T-cell (primary cell): ENCODE measurements at places on chromosomes 4 and X. TPM values are rescaled to one million over a fixed set of nuclear protein-coding genes. Genes with fewer than 3 reads are reported as not detected.

AFF2 gene
- total RNA-seq = 0.95 TPM

ARHGAP36 gene
- not detected for total RNA-seq

TMEM156 gene
- 7.5 TPM for total RNA-seq

DAPP1 gene
- 18.7 TPM for total RNA-seq

SLC6A14 gene
- total RNA-seq = 0.06 TPM

PAGE2B gene
- total RNA-seq = 1.6 TPM

PROM1 gene
- 0.82 TPM for total RNA-seq

DNA sequence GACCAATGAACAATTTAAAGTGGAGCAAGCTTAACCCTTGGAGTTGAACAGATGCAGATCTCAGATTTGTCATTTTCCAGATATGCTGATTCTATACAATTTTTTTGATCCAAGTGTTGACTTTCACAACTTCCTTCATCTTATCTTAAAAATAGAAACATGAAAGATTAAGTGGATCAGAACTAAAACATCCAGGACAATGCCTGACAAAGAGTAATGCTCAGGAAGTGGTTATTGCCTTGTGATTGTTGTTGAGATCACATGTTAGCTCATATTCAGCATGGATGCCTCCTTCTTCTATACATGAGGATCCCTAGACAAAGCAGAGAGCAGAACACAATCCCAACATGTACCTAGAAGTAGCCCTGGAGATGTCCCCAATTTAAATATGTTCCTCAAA, 160.9 kb downstream of the PPARGC1A start:
- H3K27me3 ChIP-seq = no peaks in the 10 kb centered on the region
- no peaks in the 10 kb centered on the region for H3K4me1 ChIP-seq
- no peak overlapping the region for H3K4me3 ChIP-seq
- DNase-seq = no peak

DNA sequence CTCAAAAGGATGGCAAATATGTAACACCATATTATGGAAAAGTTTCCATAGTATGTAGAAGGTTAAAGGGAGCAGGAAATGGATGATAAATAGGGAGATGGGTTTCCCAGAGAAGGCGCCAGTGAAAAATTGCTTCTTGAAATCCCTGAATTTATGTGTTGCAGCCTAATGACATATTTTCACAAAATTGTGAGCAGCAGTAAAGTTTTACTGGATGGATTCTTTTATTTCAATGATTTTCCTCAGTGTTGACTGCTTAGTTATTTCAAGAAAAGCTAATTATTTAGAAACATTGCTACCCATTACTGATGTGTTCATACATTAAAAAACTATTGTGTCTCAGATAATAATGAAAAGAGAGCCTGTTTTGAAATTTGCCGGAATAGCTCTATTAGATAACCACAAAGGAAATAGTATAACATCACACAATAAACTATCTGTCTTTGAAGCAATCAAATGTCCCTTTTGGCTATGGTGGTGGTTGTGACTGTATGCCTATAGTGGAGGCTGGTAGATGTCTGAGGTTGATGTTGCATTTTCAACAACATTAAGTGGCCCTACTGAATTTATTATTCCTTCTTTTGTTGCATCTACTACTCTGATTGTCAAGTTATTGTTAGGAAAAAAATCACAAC, 169.9 kb upstream of the HAND2 start:
- no peak for DNase-seq
- no peaks in the 10 kb centered on the region for H3K36me3 ChIP-seq
- no peak overlapping the region for H3K27ac ChIP-seq
- H3K4me3 ChIP-seq = no peak overlapping the region
- no peaks in the 10 kb centered on the region for H3K4me1 ChIP-seq

GRCh38 chrX:20585782-20586181, 319.1 kb upstream of the RPS6KA3 start:
- H3K27ac ChIP-seq = no peak overlapping the region
- no peaks in the 10 kb centered on the region for H3K36me3 ChIP-seq
- DNase-seq = no peak
- no peaks in the 10 kb centered on the region for H3K27me3 ChIP-seq
- no peaks in the 10 kb centered on the region for H3K4me1 ChIP-seq

GRCh38 chr4:182380771-182381181, 137.6 kb downstream of the TENM3 start:
- no peaks in the 10 kb centered on the region for H3K27me3 ChIP-seq
- no peaks in the 10 kb centered on the region for H3K36me3 ChIP-seq
- H3K4me3 ChIP-seq = no peak overlapping the region

DNA sequence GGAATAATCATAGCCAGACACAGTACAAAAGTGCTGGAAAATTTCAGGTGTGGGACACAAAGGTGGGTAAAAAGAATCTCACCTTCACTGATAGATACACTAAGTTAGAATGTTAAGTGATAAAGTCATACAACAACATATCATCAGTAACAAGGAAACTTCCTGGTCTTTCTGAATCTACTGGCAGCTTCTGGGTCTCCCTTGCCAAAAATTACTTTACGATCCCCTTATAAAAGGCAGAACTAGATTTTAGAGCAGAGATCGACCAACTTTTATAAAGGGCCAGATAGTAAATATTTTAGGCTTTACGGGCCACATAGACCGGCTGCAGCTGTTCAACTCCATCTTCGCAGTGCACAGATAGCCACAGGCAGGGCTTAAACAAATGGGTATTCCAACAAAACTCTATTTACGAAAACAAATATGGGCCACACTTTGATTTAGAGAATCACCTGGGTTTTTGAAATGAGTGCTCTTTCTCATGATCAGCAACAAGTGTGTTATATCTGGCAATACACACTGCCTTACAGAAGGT, 159.9 kb downstream of the AASDH start:
- DNase-seq = no peak
- H3K4me1 ChIP-seq = no peaks in the 10 kb centered on the region
- peaks cover 2% of the 10 kb centered on the region for H3K27me3 ChIP-seq

- no peak for DNase-seq
- no peaks in the 10 kb centered on the region for H3K27me3 ChIP-seq
Observed at GRCh38 chr4:85807247-85807950, 332.4 kb downstream of the ARHGAP24 start.

DNA sequence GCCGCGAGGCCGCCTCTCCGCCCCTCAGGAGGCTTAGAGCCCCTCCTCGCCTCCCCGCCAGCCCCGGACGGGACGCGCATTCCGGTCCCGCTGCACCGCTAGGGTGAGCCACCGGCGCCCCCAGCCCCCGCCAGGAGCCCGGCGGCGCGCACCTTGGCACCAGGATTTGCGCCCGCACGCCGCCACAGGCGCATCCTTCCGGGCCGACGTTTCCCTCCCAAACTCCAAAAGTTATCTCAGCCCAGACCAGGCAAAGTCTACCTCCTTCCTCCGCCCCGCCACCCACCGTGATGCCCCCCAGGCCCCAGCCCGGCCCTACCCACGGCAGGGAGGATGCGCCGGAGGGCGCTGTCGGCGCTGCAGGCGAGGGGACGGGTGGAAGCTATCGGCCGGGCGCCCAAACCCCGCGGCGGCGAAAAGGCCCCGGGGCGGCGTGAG, 538 bp downstream of the SCML2 start:
- H3K27ac ChIP-seq = no peak overlapping the region
- H3K4me1 ChIP-seq = peaks cover 10% of the 10 kb centered on the region
- no peak for DNase-seq
- peaks cover 11% of the 10 kb centered on the region for H3K27me3 ChIP-seq
- H3K4me3 ChIP-seq = peak overlapping the region; percentile 42
- no peaks in the 10 kb centered on the region for H3K36me3 ChIP-seq

DNA sequence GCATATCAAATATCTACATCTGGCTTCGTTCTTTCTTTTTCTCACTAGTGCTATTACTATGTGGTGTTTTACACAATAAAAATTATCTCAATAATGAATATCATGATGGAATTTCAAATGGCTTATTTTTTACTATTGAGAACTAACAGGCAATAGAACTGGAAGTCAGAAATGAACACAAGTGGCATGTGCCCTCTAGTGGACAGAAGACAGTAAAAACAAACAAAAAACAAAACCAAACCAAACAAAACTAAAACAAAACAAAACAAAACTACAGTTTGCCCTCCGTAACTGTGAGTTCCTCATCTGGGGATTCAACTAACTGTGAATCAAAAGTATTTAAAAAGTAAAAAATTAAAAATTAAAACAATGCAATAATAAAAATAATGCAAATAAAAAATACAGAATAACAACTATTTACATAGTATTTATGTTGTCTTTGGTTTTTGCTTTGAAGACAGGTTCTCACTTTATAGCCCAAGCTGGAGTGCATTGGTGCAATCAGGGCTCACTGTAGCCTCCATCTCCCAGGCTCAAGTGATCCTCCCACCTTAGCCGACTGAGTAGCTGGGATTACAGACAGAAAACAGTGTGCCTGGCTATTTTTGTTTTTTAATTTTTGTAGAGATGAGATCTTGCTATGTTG, 195.6 kb upstream of the TACR3 start:
- H3K4me1 ChIP-seq = no peaks in the 10 kb centered on the region
- H3K27ac ChIP-seq = no peak overlapping the region
- no peaks in the 10 kb centered on the region for H3K27me3 ChIP-seq
- no peaks in the 10 kb centered on the region for H3K36me3 ChIP-seq

GRCh38 chr4:122876456-122876855, 45.9 kb downstream of the NUDT6 start:
- H3K4me3 ChIP-seq = no peak overlapping the region
- no peaks in the 10 kb centered on the region for H3K27me3 ChIP-seq
- H3K4me1 ChIP-seq = no peaks in the 10 kb centered on the region

DNA sequence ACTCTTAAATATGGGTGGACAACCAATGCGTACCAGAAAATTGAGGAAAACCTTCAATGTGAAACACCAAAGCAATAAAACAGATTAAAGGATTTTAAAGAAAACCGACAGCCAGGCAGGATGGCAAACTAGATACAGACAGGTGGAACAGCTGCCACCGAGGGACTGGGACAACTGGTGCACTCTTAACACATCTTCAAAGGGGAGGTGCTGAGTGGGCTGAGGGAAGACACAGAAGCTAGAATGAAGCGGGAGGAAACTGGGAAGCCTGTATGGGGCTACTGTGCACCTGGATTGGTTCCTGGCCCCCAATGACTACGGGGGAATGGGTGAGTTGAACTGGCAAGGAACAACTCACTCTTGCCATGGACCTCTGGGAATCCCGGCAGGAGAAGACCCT, 20.7 kb downstream of the ZNF280C start:
- DNase-seq = no peak
- no peaks in the 10 kb centered on the region for H3K4me1 ChIP-seq
- H3K36me3 ChIP-seq = peaks cover 2% of the 10 kb centered on the region
- no peak overlapping the region for H3K27ac ChIP-seq

- no peak for DNase-seq
- peaks cover 4% of the 10 kb centered on the region for H3K4me1 ChIP-seq
- H3K27ac ChIP-seq = no peak overlapping the region
- H3K4me3 ChIP-seq = no peak overlapping the region
Observed at GRCh38 chrX:45716750-45717149, 516.1 kb upstream of the DIPK2B start.

GRCh38 chr4:19650903-19651864, 600.5 kb upstream of the SLIT2 start:
- DNase-seq = no peak
- H3K27me3 ChIP-seq = no peaks in the 10 kb centered on the region

- H3K4me1 ChIP-seq = no peaks in the 10 kb centered on the region
- no peak overlapping the region for H3K27ac ChIP-seq
- no peak for DNase-seq
- H3K27me3 ChIP-seq = no peaks in the 10 kb centered on the region
Observed at GRCh38 chr4:152039023-152039481, 278.2 kb upstream of the GATB start.

DNA sequence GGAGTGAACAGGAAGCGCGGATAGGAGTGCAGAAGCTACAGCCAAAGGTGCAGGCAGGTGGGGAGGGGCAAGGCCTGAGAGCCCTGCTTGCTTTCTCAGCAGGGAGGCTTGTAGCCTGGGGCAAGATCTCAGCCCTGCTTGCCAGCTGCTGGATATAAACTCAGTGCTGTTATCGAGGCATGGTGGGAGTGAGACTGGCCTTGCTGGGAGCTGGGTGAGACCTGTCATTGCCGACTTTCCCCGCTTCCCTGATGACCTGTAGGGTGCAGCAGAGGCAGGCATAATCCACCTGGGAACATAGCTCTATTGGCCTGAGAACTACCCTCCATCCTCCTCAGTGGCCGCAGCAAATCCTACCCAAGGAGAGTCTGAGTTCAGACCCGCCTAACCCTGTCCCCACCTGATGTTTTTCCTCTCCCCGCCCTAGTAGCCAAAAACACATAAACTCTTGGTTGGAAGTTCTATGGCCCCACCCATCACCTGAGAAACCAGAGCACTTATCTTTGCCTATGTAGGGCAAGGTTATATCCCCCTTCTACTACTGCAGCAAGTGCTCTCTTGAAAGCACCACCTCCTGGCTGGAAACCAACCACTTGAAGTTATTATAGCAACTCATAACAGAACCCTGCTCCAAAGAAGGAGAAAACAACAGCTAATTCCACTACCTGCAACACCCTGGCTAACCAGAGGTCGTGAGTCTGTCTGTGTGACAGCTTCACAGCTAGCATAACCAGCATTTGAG, 80.7 kb downstream of the FHIP1A start:
- H3K27me3 ChIP-seq = no peaks in the 10 kb centered on the region
- no peaks in the 10 kb centered on the region for H3K36me3 ChIP-seq
- H3K27ac ChIP-seq = no peak overlapping the region
- no peak for DNase-seq
- H3K4me3 ChIP-seq = no peak overlapping the region

- no peaks in the 10 kb centered on the region for H3K27me3 ChIP-seq
- H3K27ac ChIP-seq = no peak overlapping the region
- no peaks in the 10 kb centered on the region for H3K36me3 ChIP-seq
- no peak for DNase-seq
- H3K4me3 ChIP-seq = no peak overlapping the region
- H3K4me1 ChIP-seq = no peaks in the 10 kb centered on the region
Observed at GRCh38 chrX:7223271-7223670, 75.3 kb upstream of the PUDP start.

- no peak for DNase-seq
- no peaks in the 10 kb centered on the region for H3K27me3 ChIP-seq
- no peak overlapping the region for H3K4me3 ChIP-seq
- H3K4me1 ChIP-seq = peaks cover 39% of the 10 kb centered on the region
Observed at GRCh38 chrX:56765811-56766553, 36.9 kb downstream of the NBDY start.

GRCh38 chr4:26029568-26030131, 115.6 kb downstream of the SMIM20 start:
- DNase-seq = no peak
- no peak overlapping the region for H3K27ac ChIP-seq
- no peaks in the 10 kb centered on the region for H3K36me3 ChIP-seq
- peaks cover 9% of the 10 kb centered on the region for H3K4me1 ChIP-seq
